GF-D8 (cell line): ENCODE measurements at places on chromosomes 2 and 18.

DNA sequence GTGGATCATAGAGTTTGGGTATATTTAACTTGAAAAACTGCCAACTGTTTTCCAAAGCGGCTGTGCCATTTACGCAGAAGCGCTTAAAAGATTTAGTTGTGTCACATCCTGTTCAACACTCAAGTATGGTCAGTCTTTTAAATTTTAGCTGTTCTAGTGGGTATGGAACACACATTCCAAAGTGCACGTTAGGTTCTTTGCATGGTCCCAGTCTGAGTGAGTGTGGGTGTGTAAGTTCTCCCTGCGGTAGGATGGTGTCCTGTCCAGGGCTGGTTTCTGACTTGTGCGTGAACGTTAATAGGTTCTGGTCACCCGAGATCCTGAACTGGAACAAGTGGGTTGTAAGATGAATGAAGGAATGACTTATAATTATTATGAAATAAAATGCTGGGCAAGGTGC lies 28.4 kb upstream of the IL36G start:
- DNase-seq = no peak

- DNase-seq = no peak
These were observed 32.9 kb downstream of the FAP start for GRCh38 chr2:162210385-162210784.

GRCh38 chr2:218721934-218722333 lies 11.3 kb downstream of the TTLL4 start:
- no peak for DNase-seq

- peak; percentile 15 for DNase-seq
These were observed 64.0 kb upstream of the SLC14A2 start for GRCh38 chr18:45551142-45551815.

DNA sequence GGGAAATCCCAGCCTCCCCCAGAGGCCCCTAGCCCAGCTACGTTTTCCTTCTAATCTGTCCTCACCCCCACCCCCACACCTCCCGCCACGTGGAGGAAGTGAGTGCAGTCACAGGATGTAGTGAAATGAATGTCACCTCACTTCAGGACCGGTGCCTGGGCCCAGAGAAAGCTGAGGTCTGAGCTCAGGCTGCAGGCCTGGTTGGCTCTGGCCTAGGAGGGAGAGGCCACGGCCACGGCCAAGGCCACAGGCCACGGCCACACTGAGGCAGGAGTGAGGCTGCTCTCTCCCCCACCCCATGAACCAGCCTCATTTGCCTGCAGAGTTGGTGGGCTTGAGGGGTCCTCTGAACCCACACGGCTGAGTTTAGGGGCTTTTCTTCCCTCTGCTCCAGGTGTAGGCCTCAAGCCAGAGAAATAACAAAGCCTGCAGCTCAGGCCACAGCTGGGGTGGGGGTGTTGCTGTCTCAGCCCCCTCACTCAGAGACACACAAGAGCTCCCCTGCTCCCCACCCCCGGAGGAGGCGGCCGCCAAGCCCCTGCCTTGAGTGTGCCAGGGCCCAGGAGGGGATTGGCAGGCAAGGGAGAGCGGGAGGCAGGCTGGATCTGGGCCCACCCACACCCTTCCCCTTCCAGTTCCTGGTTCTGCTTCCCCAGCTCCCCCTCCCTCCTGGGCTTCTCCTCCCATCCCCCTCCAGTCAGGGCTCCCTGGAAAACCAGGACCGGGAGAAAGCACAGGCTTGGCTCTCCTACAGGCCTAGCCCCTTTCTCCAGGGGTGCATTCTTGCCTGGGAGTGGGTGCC lies 27.0 kb downstream of the DNMT3A start:
- no peak for DNase-seq

- DNase-seq = no peak
These were observed 583.3 kb downstream of the SATB2 start for GRCh38 chr2:198874472-198874858.

GRCh38 chr2:222058819-222059445 lies 239.9 kb downstream of the PAX3 start:
- no peak for DNase-seq

DNA sequence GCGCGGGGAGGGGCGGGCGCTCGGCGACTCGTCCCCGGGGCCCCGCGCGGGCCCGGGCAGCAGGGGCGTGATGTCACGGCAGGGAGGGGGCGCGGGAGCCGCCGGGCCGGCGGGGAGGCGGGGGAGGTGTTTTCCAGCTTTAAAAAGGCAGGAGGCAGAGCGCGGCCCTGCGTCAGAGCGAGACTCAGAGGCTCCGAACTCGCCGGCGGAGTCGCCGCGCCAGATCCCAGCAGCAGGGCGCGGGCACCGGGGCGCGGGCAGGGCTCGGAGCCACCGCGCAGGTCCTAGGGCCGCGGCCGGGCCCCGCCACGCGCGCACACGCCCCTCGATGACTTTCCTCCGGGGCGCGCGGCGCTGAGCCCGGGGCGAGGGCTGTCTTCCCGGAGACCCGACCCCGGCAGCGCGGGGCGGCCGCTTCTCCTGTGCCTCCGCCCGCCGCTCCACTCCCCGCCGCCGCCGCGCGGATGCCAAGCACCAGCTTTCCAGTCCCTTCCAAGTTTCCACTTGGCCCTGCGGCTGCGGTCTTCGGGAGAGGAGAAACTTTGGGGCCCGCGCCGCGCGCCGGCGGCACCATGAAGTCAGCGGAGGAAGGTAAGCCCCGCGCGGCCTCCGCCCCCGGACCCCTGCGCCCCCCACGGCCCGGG lies at the start of gene NFATC1:
Gene NFATC1, plus strand, starts transcription at position 170 of the 644 bp plus-strand sequence. Its CDS starts 295 bp downstream, at position 465.
- DNase-seq = peak; percentile 21

- no peak for DNase-seq
These were observed 594.5 kb upstream of the CHAC2 start for GRCh38 chr2:53173091-53173490.

DNA sequence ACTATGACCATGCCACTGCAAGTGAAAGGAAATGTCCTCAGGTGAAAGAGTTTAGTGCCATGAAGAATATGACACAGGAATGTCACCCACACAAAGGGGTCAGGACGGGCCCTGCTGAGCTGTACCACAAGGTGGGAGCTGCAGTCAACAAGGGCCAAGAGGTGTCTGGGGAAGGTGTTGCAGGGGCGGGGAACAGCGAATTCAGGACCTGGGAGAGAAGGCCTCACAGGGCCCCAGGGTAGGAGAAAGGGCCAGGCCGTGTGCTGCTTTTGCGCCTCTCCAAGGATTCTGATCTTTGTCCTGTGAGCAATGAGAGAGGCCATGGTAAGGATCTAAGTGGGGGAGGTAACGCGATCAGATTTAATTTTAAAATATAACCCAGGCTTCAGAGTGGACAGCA lies 23.6 kb downstream of the CYB5A start:
- no peak for DNase-seq

GRCh38 chr2:216259081-216259480 lies 113.2 kb downstream of the MARCHF4 start:
- DNase-seq = no peak

DNA sequence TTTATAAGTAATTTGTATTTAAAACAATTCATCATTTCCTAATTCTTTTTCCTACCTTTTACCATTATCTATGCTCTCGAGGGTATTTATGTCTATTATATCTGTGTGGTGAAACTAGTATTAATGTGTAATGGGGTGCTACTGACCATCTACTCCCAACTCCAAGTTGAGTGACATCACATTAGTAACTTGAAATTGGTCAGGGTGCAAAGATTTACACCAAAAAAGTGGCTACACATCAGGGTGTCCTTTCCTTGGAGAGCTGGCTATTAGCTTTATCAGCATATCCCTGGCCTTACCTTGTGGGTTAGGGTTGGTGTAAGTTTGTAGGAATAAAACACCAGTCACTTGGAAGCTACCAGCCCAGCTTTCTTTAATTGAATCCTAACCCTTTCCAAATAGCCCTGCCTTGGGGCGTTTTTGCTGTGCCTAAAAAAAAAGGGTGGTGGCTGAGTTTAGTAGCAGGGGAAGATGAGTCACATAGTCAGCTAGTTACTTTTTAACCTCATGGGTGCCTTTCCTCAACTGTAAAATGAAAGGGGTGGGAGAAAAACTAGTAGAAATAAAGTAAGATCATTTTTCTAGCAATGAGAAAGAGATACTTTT lies 14.0 kb downstream of the ANXA4 start:
- no peak for DNase-seq

DNA sequence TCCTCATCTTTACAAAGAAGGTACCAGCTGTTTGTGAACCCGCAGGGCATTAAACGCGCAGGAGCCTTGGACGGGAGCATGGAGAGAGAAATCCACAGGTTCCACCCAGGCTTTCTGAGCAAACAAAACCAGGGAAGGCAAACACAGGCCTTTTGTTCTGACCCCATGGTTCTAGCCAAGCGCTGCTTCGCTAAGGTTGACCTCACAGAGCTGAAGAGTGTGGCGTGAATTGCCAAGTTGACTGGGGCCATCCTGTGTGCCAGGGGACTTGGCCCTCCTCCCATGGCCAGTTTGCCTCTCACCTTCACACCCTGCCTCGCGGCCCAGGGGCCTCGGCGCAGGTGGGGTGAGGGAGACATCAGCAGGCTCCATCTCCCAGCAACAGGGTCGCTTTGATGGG lies 74.1 kb downstream of the VAPA start:
- DNase-seq = no peak

- DNase-seq = no peak
These were observed 37.4 kb downstream of the SMAD2 start for GRCh38 chr18:47893047-47893446.

DNA sequence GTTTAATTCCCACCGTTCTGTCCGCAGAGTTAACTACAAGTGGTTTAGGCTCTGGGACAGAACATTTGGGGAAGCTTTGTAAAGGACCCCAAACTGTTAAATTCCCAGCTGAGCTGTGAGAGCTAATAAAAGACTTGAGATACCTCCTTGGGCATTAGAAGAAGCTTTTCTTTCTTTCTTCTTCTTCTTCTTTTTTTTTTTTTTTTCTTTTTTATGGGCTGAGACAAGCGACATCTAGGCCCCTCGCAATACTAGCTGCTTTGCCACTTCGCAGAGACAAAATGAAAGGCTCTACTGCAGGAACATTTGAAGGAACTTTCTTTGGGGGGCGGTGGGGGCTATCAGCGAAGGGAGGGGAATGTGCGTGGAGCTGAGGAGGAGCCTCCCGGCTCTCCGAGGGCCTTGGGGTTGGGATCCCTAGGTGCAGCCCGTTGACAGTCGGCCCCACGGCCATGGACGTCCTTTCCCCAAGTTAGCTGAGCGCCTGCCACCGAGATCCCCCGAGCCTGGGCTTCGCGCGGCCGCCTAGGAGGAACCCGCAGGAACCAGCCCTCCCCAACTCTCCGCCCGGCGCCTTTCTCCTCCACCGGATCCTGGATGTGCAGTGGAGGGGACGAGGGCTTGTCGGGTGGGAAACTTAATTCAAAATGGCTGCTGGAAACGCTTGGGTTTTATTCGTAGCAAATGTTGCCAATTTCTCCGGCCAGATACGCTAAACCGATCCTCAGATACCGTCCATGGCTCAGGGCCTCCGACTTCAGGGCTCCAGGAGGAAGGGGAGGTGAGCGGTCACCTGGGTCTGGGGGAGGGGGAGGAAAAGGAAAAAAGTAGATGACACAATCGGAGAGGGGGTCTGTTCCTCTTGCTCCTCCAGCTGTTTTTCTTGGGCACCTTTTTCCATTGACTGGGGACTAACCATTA lies 4.2 kb downstream of the MEIS1 start:
- no peak for DNase-seq

- DNase-seq = no peak
These were observed 293.5 kb upstream of the SLC39A10 start for GRCh38 chr2:195363496-195363895.

DNA sequence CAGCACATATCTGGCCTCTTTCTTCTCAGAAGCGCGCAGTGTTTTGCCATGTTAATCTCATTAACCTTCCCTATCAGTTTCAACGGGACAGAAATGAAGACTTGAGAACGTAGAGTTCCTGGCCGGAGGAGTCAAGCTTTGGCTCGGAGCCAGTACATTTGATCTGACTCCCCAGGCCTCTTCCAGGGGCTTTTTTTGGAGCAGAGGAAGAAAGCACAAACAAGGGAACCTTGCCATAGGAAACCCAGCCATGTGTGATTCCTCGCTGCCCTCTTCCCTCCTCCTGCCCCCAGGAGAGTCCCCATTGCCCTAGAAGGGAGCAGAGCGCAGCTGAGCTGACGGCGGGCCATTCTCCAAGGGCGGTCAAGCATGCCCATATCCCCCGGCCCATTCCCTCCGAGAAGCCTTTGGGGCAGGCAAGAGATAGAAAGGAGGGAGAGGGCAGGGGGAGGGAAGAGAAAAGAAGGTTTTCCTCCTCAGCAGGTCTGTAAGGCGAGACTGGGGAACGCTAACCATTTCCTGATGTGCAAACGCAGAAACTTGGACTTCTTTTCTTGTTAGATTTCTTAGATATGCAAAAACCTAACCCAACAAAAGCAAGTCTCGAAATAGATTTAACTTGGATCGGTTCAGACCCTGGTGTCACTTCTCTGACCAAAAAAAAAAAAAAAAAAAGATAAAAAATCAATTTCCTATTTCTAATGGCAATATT lies 63.7 kb upstream of the POU3F3 start:
- DNase-seq = no peak

GRCh38 chr2:145845923-145846322 lies 1326.0 kb upstream of the ZEB2 start:
- no peak for DNase-seq

DNA sequence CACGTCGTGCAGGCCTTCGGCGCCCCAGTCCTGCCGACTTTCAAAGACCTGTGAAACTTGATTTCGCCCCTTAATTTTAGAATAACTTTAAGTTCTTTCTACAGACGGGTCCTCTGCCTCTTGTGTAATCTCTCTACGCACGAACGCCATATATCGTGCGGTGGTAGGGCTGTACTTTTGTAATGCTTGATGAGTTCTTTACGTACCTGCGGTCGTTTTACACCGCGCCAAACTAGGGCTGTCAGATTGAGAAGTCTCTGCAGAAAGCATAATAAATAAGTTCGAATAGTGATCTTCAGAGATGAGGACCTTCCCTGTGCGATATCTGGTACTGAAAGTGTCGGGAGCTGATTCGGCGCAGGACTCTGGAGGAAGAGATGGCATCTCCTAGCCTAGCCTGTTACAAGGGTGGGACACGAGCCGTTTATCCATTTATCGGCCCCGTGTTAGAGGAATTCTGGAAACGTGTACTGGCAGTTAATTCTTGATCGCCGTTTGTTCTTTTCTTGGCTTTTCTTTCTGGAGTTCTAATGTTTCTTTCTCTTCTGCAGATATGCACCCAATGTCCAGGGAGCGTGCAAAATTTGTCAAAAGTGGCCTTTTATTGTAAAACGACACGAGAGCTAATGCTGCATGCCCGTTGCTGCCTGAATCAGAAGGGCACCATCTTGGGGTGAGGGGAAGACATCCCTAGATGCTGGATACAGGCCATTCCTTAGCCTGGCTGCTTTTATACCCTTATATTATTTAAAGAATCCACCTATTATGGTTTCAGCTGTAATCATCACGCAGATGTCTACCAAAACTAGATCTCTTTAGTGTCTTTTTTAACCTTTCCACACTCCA lies 781 bp upstream of the SLC5A6 start:
- DNase-seq = peak; percentile 28

DNA sequence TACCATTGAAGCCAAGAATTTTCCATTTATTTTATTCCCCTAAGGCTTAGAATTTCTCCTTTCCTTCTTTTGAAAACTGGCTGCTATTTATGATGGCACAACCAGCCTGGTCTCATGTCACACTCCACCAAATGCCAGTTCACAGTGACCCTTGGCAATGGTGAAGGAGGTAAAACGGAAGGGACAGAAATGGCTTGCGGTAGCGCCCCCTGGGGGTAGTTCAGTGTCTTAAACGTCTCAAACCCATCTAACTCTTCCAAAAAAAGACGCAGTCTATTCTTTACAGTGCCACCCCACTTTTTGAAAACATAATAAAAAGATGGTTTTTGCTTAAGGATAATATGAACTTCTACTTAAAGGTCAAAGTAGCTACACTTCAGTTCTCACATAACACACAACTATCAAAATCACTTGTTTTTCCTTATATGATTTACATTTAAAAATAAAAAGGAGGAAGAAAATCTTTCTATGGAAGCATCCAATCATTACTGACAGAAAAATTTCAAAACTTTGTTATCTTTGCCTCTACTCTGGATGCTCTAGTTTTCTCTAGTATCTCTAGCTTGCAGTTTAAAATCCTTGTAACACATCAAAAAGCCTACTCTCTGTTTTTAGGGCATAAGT lies 28.0 kb downstream of the PNO1 start:
- no peak for DNase-seq
